ENCODE measurements at places on chromosomes 1 and 21.
A peak's percentile ranks its signal among the peaks of the same experiment; 100 is the strongest.

DNA sequence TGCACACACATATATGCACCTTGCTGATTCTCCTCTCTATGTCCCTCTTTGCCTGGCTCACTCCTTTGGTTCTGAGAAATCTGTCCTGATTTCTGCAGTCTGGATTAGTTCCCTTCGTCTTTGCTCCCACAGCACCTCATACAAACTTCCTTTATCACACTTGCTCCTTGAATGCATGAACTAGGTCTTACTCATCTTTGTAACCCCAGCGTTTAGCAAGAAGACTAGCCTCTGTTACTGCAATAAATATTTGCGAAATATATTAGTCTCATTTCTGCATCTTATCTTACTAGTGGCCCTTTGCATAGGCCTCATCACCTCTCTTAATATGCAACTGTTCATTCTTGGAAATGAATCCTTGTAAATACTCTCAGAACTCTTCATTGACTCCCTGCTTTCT is 11.4 kb downstream of the SMYD2 start:
- no peak for DNase-seq

DNA sequence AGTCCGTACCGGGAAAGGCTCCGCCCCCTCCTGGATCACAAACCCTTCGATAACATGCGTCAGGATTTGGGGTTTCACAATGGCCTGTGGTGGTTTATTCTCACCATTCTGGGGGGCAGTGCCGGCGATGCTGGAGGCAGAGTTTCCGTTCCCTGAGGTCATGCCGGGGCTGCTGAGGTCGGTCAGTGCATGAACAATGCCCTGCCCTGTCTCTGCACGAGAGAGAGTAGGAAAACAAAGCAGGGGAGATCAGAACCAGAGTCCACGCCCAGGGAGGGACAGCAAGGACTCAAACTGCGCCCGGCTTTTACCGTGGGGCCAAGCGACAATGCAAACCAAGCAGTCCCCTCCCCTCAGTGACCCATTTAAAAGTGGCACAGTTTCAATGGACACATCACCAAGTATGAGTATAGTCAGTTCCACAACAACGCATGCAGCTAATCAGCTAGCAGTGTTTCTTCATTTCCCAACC is 13.2 kb upstream of the A3GALT2 start:
- DNase-seq, result no peak

GRCh38 chr1:41006942-41007865 is 14.3 kb downstream of the SLFNL1 start:
- no peak for DNase-seq

DNA sequence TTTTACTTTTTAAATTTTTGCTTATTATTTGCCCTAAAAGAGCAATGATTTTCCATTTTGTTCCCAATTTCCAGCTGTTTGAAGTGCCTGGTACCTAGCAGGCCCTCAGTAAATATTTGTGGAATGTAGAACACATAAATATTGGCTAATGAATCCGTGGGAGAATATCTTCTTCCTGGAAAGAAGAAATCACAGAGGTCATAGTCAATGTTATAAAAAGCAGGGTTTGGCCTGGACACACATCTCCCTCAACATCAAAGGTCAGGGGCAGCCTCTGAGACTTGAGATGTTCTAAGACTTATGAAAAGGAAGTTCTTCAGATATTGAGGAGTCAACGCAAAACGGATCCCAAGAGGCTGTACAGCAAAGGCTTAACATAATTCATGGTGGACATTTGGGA is 358.1 kb downstream of the HHAT start:
- no peak for DNase-seq

GRCh38 chr1:233140499-233140898 is 155.0 kb downstream of the PCNX2 start:
- DNase-seq, result no peak

DNA sequence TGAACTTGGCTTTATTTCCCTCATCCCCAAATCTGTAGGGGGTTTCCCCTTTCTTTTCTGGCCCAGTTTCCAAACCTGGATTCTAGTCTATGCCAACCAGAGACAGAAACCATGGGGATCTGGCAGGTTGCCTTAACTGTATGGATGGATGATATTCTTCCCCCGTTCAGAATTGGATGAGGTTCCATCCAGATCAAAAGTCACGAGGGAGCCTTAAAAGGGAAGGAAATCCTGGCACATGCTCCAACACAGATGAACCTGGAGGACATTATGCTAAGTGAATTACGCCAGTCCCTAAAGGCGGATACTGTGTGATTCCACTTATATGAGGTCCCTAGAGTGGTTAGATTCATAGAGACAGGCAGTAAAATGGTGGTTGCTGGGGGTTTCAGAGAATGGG is 124.4 kb downstream of the HUNK start:
- DNase-seq, result no peak

- DNase-seq, result no peak
Observed at GRCh38 chr1:226548256-226549093, at the start of gene STUM. TSS of gene STUM (plus strand) at chr1:226548764. CDS start at chr1:226548905, 141 bp downstream.

GRCh38 chr1:91314643-91315042 is 90.0 kb downstream of the HFM1 start:
- DNase-seq, result no peak

DNA sequence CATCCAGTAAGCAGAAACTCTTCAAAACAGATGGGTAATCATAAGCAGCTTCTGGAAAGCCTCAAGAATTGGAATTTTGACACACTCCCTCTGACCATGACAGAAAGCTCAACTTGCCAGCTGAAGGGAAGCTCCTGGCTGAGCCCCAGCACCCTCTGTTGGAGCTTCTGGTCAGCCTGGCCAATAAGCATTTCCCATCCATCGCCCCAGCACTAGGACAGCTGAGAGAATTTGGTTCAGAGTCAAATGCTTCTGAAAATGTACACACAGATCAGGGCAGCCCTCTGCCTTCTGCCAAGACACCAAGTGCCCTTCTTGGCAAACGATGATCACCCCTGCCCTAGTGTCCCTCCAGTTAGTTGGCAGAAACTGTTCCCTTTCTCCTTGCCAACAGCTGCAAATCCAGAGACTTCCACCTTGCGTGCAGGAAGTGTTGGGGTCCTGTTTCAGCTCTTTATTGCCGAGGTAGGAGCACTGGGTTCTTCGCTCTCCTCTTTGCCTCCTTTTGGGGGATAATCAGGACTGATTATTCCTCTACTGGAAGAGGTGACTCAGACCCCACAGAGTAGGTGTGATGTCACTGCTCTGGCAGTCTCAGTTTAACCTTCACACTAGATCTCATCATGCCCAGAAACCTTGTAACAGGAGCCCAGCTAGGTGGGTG is 11.9 kb downstream of the PIGV start:
- peak; percentile 51 for DNase-seq

- no peak for DNase-seq
Observed at GRCh38 chr21:37842163-37842919, 73.9 kb downstream of the KCNJ6 start.

- DNase-seq, result no peak
Observed at GRCh38 chr1:67347688-67348472, 40.2 kb downstream of the IL12RB2 start.

DNA sequence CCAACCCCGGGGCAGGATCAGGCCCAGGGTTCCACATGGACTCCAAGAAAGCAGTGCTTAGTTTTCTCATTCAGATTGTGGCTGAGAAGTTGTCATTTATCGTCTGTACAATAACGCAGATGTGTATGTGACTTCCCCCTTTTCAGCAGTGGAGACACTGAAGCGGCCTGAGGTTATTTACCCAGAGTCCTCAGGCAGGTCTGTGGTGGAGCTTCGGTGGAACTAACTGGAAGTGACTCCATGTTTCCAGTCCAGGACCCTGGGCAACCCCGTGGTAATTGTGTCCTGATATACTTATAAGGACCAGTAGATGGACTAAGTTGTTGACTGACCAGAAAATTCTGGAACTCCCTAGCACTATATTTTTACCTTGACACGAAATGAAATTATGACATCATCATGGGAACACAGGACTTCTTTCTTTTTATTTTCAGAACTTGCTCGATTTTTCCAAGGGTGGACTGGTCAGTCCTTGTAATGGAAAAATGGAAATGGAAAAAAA is 1.0 kb upstream of the IER5 start:
- DNase-seq, result no peak

GRCh38 chr1:165289556-165289955 is 67.0 kb downstream of the LMX1A start:
- no peak for DNase-seq

- no peak for DNase-seq
Observed at GRCh38 chr1:209433649-209434031, 149.9 kb upstream of the CAMK1G start.

DNA sequence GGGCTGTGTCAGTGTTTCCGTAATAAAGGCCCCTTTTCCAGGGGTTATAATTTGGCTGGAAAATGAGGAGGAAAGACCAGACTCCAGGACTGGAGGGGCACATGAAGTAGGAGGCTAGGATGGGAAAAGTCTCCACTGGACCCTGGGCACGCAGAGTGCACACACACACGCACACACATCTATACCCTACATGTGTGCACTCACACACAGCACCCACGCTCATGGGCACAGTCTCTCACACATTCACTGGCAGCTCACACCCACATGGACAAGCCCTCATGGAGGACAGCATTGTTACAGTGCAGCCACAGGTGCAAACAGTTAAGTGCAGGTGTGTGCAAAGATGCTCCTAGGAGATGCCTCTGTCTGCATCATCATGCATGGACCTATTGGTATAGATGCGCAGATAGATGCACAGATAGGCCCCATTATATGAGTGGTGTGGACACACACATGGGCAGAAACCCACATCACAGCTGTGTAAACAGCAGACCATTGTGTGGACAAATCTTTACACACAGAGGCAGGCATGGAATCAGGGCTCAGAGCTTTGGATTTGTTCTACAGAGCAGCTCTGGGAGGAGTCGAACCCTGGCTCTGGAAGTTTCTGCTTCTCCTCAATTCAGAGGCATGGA is 9.1 kb upstream of the RUNX3 start:
- no peak for DNase-seq

- DNase-seq, result no peak
Observed at GRCh38 chr1:53619367-53620060, 119.5 kb downstream of the GLIS1 start.

DNA sequence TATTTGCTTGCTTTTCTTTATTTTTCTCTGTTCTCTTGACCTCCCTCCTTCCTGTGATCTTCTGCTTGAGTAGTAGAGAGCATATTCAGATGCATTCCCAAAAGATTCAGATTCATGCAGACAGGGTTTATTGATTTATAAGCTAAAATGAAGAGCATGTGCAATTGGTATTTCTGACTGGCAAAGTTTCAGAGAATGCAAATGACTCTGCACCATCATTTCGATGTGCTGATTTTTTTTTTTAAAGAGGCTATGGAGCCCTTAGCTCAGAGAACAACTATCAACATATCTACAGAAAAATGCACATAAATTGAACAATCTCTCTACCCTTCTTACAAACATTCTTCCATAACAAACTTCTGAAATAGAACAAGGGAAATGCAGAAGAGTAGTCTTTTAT is 312.0 kb downstream of the VAV3 start:
- DNase-seq, result no peak

- no peak for DNase-seq
Observed at GRCh38 chr1:75937034-75937433, 4.8 kb upstream of the ASB17 start.

- DNase-seq, result no peak
Observed at GRCh38 chr1:190759807-190760206, 282.1 kb upstream of the BRINP3 start.

DNA sequence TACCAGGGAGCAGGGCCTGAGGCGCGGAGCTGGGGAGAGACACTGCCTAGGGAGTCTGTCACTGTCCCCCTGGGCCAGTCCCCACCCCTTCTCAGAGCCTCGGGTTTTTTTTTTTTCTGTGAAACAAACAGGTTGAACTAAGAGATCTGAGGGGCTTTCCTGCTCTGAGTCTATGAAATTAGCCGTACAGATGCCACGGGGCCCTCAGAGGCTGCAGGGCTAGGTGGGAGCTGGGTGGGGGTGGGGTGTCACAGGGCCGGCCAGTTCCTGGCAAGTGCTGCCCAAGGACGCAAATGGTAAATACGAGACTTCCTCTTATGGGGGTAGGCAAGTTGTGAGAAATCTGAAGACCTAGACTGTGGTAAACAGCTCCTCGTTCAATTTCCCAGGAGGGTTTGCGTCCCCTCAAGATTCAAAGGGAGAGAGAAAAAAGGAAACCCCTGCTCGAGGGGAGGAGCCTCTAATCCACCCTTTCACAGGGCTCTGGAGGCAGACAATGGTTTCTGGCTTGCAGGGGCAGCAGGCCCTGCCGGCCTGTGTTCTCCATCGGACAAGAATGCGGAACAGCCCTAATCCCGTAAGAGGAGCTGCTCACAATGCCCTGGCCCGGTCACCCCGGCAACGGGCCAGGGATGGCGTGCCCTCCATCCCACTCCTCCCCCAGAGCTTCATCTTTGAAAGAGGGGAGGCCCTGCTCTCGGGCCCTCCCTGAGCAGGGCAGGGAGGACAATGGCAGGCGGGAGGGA is 7.8 kb downstream of the NUAK2 start:
- DNase-seq, result peak; percentile 18

DNA sequence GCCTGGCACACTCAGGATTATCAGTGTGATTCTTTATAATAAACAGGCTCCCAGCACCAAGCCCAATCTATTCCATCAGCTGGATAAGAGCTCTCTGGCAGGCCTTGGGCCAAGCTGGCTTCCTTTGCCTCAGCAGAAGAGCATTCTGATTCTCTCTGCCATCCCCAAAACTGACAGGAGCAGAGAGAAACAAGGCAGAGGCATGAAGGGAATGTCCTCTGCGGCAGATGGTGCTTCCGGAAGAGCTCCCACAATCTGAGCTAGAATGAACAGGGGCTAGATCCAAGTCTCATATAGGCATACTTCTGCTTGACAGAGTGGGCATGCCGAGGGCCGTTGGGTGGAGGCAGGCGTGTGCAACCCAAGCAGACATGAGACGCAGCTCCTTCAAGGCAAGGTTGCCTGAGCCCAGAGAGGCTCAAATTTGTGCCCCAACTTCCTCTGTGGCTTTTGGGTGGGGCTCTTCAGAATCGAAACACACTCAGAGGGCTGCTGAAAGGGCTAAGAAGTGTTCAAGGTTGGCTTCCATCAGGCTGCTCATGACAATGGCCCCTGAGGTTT is 4.0 kb downstream of the CAPN2 start:
- peak; percentile 46 for DNase-seq

DNA sequence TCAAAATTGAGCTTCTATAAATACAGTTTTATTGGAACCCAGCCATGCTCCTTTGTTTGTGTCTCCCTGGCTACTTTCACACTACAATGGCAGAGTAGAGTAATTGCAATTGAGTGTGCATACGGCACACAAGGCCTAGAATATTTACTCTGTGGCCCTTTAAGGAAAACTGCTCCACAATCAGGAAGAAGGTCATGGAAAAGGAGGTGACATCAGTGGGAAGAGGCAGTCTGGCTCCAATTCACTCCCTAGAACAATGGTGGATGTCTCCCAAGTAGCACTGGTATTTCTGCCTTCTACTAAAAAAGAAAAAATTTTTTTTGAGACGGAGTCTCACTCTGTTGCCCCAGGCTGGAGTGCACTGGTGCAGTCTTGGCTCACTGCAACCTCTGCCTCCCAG is 51.3 kb downstream of the KRTAP19-8 start:
- DNase-seq, result no peak
